ENCODE measurements at places on chromosomes 1 and 21.
A peak's percentile ranks its signal among the peaks of the same experiment; 100 is the strongest.

- no peak for DNase-seq
Observed at GRCh38 chr1:75136195-75136815, 2.1 kb downstream of the LHX8 start.

GRCh38 chr1:178266113-178266512, 172.2 kb downstream of the RASAL2 start:
- DNase-seq = no peak

DNA sequence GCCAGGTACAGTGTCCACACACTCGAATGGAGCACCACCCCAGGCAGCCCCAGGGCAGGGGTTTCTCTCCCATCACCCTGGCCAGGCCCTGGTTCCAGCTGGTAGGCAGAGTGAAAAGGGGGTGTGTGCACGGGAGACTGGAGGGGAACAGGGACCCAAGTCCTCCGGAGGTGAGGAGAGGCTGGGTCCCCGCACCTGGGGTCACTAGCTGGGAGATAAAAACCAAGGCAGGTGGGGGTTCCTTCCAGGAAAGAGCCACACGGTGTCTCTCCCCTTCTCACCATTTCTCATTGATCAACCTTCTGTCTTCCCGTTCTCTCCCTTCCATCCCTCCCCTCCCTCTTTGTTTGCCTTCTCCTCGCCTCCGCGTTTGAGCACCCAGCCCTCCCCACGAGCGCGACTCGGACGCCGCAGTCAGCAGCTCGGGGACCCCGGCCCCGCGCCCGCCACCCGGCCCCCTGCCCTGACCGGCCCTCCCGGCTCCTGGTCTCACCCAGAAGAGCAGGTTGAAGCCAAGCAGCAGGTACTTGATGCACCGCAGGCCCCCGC, 358 bp downstream of the TSPAN2 start:
- no peak for DNase-seq

- DNase-seq = no peak
Observed at GRCh38 chr1:7519861-7520395, 251.2 kb upstream of the VAMP3 start.

GRCh38 chr1:78113156-78113916, 67.6 kb downstream of the GIPC2 start:
- DNase-seq = no peak

GRCh38 chr1:80607064-80607463, 1193.7 kb upstream of the ADGRL2 start:
- DNase-seq = no peak

DNA sequence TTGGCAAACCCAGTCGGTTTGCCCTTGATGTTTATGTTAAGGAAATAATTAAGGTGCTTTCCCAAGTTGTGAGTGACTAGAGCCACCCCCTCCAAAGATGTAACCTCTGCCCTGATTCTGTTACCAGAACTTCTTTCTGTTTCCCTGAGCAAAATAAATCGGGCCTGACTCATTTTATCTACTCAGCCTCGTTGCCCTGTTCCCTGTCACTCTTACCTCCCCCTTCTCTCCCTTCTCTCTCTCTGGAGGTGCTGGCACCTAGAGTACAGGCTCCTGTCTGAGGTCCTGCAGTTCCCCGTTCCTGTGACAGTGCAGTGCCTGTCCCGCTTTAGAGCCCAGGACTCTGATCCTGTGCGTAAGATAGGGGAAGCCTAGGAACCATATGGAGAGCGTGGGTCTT, 35.4 kb downstream of the CXADR start:
- no peak for DNase-seq

- DNase-seq = peak; percentile 69
Observed at GRCh38 chr1:172449585-172450523, 6.0 kb upstream of the PIGC start.

- no peak for DNase-seq
Observed at GRCh38 chr21:42114646-42115045, 43.5 kb downstream of the UMODL1 start.
